T follicular helper cell (primary cell): ENCODE measurements at places on chromosomes 11 and 22.

- DNase-seq, result no peak
Measured at GRCh38 chr22:46107089-46107664, 43.1 kb upstream of the PPARA start.

DNA sequence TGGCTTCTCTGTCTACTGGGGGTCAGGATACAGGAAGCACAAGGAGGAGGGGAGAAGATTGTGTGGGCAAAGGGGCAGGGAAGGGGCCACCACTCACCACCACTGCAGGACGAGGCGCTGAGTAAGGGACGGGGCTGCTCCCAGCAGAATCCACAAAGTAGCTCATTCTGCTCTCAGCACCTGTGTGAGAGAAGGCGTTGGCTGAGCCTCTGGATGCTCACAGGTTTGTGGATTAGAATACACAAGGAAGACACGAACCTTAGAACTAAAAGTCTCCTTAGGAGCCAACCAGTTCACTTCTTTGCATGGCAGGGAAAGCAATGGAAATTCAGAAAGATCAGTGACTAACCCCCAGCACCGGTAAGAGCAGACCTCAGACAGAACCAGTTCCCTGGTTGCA, 14.4 kb downstream of the ETS1 start:
- DNase-seq, result no peak

- DNase-seq, result no peak
Measured at GRCh38 chr22:43393132-43393843, 18.5 kb upstream of the MPPED1 start.

- DNase-seq, result no peak
Measured at GRCh38 chr11:118705111-118705741, 25.8 kb upstream of the TREH start.

GRCh38 chr22:37242395-37242918, 1.6 kb downstream of the RAC2 start:
- peak; percentile 80 for DNase-seq

- no peak for DNase-seq
Measured at GRCh38 chr11:40421208-40421981, 1038.1 kb downstream of the LRRC4C start.

- no peak for DNase-seq
Measured at GRCh38 chr11:118882491-118882890, 1.2 kb upstream of the CXCR5 start.

- DNase-seq, result no peak
Measured at GRCh38 chr22:32396746-32397145, 15.3 kb downstream of the RTCB start.

DNA sequence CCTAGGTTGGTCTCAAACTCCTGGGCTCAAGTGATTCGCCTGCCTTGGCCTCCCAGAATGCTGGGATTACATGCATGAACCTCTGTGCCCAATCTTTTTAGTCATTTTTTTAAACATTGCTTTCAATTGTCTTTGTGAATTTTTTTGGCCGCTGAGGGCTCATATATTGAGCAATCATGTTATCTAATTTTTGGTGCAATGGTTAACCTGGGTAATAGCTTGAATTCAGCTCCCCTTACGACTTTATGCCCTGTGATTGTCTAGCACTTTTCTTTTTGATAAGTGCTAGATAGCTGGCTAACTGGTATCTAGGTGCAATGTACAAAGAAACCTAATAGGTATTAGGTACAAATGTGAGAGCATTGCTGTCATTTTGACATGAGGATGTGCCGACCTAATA, 35.3 kb upstream of the CAT start:
- no peak for DNase-seq
